ENCODE measurements at places on chromosomes 1 and 21.

- DNase-seq = no peak
These were observed 42.9 kb downstream of the CAPZB start for GRCh38 chr1:19442154-19443096.

GRCh38 chr1:152995842-152996241 lies 5.7 kb upstream of the SPRR3 start:
- no peak for DNase-seq

DNA sequence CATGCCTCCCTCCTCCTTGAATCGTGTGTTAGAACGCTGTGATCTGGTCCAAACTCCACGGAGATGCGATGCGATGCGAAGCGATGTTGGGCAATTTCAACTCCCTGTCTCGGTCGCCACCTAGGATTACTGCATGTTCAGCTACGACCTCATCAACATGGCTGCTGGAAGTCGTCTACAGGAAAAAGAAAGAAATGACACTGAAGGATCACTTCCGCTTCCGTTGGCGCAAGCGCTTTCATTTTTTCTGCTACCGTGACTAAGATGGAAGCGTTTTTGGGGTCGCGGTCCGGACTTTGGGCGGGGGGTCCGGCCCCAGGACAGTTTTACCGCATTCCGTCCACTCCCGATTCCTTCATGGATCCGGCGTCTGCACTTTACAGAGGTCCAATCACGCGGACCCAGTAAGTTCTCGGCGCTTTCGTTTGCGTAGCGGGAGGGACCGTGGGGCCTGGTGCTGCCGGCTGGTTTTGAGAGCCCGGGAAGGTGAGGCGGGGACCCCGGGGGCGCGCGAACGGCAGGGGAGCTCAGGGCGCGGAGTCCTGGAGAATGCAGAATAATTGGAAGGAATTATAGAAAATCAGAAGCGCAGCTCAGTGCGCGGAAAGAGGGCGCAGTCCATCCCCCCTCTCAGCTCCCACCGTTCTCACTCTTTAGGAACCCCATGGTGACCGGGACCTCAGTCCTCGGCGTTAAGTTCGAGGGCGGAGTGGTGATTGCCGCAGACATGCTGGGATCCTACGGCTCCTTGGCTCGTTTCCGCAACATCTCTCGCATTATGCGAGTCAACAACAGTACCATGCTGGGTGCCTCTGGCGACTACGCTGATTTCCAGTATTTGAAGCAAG lies at the start of gene PSMB4:
TSS of gene PSMB4 (plus strand) at position 250 of the 848 bp plus-strand sequence. CDS start at position 265, 15 bp downstream.
- peak; percentile 25 for DNase-seq

- DNase-seq = no peak
These were observed 51.0 kb upstream of the IKBKE start for GRCh38 chr1:206419250-206419649.

DNA sequence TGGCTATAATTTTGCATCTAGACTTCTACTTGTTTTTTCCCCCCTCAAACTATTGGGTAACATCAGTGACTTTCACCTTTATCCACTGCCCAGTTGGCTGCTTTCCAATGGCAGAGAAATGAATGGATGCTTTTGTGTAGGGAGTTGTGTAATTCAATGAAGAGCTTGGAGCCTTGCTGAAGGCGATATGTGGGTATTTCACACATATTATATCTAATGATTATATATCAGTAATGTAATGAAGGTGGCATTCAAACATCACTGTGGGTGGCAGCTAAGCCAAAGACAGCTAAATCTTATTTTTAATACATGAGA lies 81.2 kb downstream of the TGFB2 start:
- DNase-seq = no peak

DNA sequence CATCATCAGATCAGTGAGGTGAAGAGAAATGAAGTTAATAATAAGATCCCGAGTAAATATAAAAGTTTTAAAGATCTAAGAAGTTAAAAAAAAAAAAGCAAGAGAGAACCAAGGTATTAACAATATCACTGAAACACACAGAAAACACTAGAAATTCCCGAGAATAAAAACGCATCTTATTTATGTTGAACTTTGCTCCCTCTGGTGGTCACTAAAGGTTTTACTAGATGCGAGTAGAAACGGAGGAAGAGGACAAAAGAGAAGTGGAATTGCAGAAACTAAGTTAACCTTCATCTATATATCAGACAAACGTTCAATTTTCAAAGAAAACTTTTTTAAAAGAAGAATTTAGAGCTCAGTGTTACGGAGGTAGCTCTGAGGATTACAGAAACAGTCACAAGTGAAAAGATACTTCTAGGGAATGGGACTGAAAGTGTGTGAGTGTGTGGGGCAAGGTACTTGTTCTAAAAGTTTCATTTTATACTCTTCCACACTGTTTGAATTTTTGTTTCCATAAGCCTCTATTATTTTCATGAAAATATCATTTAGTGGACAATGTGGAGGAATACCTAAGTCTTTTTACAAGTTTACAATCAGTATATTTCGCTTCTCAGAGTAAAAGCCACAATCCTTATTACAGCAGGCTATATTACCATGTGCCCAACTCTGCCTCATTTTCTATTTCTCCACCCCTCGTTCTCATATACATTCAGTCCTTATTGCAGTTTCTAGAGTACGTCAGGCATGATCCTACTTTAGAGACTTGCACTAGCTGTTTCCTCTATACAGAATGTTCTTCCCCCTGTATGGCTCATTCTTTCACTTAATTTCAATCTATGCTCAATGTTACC lies 19.7 kb downstream of the ACBD6 start:
- no peak for DNase-seq

DNA sequence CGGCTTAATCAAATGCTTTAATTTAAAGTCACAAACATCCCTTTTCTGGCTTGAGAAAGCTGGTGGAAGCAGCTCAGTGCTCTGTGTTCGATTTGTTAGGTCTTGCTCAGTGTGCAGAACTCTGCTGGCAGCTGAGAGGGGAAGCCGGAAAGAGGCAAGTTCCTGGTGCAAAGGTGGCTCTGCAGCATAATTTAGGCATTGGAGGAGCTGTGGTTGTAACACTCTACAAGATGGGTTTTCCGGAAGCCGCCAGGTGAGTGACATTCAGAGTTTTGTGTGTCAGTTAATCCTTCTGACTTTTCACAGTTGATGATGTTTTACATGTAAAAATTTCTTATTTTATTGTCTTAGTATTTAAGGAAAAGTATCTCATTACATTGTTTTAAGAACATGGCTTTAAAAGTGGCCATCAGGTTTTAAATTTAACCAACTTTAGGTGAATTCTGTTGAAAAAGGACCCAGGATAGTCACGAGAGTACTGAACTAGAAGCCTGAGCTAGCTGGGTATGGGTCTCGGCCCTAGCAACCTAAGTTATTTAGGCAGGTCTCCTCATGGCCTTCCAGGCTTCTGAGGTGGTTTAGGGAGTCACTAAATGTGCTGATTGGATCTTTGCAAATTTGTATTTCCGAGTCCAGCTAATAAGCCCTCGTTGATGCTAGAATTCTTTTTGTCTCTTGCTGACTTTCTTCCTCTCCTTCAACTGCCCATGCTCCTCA lies 47.1 kb upstream of the PODN start:
- no peak for DNase-seq

DNA sequence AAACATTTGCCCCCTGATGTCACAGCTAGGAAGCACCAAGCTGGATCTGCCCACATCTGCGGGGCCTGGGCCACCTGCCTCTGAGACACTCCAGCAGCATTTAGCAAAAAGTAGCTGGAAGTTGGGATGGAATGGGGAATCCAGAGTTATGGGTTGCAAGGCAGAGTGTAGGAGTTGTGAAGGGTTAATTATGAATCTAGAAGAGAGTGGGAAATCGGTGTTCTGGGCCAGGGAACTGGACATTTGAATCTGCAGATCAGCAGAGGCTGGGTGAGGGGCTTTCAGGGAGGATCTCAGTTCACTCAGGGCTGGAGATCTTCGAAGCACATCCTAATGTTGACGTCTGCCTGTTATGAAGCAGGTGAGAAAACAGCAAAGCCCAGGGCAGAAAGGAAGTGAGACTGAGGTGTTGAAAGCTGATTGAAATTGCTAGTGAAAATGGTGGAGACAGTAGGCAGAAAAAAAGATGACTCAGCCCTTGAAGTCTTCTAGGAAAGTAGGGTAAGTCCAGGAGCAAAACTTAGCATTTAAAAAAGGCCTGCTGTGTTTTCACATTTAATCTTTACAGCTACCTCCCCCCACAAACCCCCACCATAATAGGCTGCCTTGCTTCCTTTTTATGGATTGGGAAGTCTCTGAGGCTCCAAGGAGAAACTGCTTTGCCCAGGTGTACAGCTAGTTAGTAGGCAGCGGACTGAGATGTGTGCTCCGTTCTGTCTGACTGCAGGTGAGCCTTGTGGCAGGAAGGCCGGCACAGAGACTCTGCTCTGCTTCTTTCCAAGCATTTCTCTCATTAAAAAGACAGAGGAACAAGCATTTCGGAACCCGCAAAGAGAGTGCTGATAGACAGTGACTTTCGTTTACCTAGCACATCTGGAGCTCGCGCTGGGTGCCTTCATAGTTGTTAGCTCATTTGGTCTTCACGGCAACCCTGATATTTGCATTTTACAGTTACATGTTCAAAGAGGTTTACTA lies 7.2 kb downstream of the VANGL1 start:
- DNase-seq = no peak

- no peak for DNase-seq
These were observed 93.9 kb downstream of the ATP1A1 start for GRCh38 chr1:116466810-116467557.

DNA sequence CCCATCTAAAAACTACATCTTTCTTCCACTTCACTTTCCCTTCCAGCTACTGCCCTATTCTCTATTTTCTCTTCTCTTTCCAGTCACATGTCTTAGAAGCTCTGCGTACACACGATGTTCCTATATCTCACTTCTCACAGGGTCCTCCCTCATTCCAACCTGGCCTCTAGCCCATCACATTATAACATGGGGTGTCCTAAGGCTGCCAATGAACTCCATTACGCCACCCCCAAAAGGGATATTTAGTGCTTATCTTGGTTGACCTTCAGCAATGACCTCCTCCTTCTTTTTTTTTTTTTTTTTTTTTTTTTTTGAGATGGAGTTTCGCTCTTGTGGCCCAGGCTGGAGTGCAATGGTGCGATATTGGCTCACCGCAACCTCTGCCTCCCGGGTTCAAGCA lies 38.2 kb upstream of the FAM89A start:
- no peak for DNase-seq

- DNase-seq = no peak
These were observed 124.7 kb upstream of the WNT4 start for GRCh38 chr1:22267413-22268175.

GRCh38 chr21:15397258-15397657 lies 332.5 kb upstream of the NRIP1 start:
- DNase-seq = no peak

DNA sequence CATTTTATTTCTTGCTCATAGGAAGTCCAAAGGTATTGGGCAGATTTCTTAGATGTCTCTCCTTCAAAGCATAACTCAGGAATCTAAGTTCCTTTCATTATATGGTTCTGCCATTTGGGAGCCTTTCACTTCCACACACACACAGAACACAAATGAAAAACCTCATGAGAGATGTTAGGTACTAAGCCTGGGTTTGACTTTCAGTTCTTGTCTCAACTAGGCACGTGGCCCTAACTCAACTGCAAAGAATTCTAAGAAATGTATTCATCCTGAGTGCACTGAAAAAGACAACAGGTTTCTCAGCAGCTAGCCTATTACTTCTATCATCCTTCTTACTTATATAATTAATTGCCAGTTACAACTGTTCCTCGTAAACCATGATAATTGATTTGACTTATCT lies 190.0 kb upstream of the SAMSN1 start:
- DNase-seq = no peak

- no peak for DNase-seq
These were observed 9.3 kb upstream of the F3 start for GRCh38 chr1:94550800-94551241.

DNA sequence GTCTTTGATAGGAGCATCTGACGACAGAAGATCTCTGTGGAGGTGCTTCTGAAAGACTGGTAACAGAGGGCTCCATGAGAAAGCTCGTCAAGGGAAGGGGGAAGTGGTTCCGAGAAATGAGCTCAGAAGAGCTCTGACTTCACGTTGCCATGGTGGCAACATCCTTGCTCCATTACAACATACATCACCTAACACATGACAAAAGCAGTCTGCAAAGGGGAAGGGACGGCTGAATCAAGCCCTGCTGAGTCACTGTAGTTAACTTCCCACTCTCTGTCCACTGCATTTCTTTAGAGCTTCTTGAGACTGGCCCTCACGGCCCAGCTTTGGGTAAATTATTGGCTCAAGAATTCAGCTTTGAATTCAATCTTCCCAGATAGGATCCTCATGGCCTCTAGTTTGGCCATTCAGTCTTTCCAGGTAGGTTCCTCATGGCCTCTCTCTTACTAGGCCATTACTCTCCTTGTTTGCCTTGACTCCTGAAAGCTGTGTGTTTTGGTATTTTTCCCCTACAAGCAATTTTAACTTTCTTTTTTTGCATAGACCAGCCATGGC lies 88.0 kb upstream of the ZNF648 start:
- DNase-seq = no peak

DNA sequence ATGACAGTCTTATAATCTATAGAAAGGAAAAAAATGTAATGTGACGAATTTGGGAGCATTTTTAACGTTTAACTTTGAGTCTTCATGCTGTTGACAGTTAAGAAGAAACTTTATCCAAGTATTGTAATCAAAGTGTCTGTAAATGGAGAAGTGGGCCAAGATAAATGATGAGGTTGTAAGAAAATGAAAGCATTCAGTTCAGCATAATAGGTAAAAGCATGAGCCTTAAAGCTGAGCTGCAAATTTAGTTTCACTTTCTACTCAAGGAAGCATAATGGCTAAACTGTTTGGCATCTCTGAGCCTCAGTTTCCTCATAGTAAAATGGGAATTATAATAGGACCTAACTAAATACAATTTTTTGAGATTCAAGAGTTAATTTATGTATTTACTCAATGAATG lies 1554.8 kb downstream of the KCNT2 start:
- DNase-seq = no peak

DNA sequence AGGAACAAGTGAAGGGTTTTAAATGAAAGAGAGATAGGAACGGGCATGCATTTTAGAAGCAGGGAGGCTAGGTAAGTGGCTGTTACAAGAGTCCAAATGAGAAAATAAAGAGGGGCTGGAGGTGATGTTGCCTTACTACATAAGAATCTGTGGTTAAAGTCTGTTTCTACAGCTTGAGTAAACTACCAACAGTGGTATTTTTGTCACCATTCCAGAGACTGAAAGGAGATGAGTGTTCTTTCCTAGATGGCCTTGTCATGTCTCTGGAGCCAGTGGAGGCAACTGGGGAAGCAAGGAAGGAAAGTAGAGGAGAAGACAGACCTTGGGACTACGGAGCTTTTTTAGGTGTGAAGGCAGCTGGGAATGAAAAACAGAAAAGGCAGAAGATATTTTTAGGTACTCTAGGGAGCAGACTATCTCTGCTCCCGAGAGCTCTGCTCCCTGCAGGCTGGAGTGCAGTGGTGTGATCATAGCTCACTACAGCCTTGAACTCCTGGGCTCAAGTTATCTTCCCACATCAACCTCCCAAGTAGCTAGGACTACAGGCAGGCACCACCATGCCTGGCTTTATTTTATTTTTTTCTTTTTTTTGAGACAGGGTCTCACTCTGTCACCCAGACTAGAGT lies 12.2 kb downstream of the HDAC1 start:
- no peak for DNase-seq

All from cerebellar nuclear complex (tissue), 1 donor.